ENCODE measurements at places on chromosomes 7 and 10.

GRCh38 chr7:140901941-140902302 is 22.8 kb downstream of the BRAF start:
- no peak for DNase-seq

GRCh38 chr10:89734616-89735015 is 33.2 kb downstream of the KIF20B start:
- no peak for DNase-seq

DNA sequence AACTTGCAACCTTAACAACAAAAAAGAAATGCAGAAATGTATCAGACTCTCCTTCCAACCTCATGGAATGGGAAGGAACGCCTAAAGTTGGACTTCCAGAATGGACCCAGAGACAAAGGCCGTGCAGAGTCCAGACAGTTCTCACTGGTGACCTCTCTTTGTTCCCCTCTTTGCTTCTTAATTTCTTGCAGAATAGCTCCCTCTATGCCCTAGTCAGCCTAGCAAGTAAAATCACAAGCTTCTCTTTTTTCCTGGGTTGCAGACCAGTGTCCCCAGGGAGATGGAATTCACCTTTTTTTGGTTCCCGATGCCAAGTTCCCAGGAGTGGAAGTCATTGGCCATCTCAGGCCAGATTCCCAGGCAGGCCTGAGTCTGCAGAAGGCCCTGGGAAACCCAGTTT is 278.0 kb downstream of the CCSER2 start:
- DNase-seq: no peak

GRCh38 chr10:21518641-21519396 is 6.7 kb downstream of the SKIDA1 start:
- no peak for DNase-seq

DNA sequence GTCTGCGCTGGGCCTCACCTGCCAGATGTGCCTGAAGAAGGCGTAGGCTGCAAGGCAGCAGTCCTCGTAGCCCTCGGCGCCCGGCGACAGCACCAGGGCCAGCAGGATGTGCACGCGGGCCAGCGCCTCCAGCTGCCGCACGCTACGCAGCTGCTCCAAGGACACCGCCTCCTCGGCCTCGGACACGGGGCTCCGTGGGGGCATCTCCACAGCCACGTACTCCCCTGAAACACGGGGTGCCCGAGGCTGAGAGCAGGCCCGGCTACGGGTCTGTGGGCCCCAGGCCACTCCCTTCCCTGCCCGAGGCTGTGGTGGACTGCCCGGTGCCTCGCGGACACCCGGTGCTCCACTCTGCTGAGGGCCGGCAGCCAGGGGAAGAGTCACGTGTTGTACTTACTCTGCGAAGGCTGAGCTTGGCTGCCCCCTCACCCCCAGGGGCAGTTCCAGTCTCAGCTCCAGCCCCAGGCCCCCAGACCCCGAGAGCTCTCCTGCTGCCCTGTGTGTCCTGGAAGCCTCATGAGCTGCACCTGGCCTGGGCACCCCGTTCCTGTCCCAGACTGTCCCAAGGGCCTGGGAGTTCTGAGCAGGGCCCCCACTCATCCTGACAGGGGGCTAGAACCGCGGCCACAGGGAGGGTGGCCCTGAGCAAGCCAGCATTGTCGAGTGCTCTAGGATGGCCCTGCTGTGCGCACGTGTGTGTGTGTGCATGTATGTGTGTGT is 62.8 kb downstream of the CFAP46 start:
- no peak for DNase-seq

- no peak for DNase-seq
These were observed 4.4 kb downstream of the PRF1 start for GRCh38 chr10:70597856-70598815.

- no peak for DNase-seq
These were observed 68.8 kb downstream of the NRP1 start for GRCh38 chr10:33265621-33266020.

DNA sequence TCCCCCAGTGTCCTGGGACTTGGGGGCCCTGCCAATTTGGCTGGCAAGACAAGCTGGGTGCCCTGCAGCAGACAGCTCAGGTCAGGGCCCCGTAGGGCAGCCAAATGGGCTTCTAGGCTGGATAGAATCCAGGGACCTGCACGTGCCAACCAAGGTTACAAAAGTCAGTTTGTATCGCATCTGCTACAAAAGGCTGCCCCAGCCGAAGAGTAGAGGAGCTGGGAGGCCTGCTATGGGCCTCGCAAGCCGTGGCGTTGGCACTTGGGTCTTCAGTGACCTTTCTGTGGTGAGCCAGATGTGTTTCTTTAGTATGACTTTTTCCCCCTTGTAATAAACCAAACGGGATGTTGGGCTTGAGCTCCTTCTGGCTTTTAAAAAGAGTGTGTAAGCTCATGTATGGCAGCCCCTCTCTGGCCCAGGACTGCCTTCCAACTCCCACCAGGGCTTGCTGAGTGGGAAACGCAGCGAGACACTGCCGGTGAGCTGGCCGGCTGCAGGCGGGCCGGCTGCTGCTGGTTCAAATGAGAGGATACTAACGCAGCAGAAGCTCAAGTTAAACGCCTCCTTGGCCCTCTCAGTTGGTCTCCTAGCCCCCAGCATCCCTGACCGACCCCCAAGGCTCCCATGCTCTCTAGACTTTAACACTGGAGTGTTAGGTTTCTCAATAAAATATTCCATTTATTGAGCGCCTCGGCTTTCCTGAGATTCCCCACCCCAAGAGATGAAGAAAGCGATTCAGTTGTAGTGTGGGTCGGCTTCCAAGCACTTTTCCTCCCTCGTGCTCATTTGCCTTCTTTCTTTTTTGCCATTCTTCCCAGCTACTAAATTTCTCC is 3.1 kb upstream of the HOXA10 start:
- DNase-seq: no peak
